ENCODE measurements at places on chromosomes 4 and X.
A peak's percentile ranks its signal among the peaks of the same experiment; 100 is the strongest.

DNA sequence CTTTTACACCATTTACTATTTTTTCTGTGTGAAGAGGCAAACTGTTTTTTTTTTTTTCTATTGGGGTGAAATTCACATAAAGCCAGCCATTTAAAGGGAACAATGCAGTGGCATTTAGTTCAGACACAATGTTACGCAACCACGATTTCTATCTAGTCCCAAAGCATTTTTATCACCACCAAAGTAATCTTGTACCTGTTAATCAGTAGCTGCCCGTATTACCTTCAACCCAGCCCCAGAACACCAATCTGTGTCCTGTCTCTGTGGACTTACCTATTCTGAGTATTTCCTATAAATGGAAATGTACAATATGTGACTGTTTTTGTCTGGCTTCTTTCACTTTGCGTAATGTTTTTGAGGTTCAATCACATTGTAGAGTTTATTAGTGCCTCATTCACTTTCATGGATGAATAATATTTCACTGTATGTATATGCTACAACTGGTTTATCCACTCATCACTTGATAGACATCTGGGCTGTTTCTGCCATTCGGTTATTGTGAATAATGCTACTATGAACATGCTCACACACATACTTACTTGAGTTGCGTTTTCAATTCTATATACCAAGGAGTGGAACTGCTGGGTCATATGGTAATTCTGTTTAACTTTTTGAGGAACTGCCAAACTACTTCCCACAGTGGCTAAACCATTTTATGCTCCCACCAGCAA, 116.2 kb downstream of the CDS1 start:
- DNase-seq, result no peak

DNA sequence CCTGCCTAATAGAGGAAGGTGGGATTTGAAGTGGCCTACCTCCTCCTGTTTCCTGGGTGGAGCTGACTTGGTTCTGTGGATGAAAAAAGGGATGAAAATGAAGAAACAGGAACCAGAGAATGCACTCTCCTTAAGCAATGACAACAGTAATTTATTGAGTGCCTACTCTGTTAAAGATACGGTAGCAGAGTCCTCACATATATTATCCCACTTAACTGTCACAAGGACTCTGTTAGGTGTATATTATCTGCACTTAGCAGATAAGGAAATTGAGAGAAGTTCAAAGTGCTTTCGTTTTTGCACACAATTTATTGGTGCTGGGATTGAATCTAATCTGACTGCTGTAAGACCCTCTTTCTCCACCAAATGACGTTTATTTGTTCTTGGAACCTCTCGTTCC, 301.2 kb downstream of the PACRGL start:
- DNase-seq, result no peak

DNA sequence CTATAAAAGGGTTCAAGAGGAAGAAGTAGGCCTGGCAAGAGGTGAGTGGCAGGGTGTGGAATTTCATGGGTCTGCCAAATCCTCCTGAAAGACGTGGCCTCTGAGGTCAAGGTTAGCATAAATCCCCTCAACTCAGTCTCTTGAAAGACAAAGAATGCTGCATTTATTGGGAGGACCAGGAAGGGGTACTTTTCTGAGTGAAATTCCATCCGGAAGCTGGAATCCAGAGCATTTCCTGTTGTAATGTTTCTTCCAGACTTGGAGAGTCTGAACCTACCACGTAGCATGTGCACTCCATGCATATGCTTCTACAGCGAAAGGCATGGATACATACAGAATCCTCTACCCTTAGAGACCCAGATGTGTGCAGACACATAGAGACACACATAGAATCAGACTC, 13.4 kb upstream of the FGD1 start:
- DNase-seq, result no peak

DNA sequence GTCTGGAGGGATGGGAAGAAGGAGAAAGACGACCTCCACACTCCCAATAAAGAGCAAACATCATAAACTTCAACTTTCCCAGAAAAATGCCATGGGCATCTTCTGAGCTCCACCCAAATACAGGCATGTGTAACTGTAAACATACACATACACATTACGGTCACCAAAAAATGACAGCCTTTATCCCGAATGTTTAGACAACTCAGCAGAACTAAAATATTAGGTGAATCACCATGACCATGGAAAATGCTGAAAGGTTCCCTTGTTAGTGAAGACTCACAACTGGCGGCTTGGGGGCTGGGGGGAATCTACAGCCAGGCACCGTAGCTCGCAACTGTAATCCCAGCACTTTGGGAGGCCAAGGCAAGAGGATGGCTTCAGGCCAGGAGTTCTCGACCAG, 33.0 kb downstream of the PRKX start:
- no peak for DNase-seq

- no peak for DNase-seq
Observed at GRCh38 chrX:20205927-20206708, 60.6 kb downstream of the RPS6KA3 start.

GRCh38 chr4:158833602-158834001, 64.8 kb downstream of the FNIP2 start:
- no peak for DNase-seq

GRCh38 chr4:40881096-40881495, 131.3 kb downstream of the NSUN7 start:
- no peak for DNase-seq

DNA sequence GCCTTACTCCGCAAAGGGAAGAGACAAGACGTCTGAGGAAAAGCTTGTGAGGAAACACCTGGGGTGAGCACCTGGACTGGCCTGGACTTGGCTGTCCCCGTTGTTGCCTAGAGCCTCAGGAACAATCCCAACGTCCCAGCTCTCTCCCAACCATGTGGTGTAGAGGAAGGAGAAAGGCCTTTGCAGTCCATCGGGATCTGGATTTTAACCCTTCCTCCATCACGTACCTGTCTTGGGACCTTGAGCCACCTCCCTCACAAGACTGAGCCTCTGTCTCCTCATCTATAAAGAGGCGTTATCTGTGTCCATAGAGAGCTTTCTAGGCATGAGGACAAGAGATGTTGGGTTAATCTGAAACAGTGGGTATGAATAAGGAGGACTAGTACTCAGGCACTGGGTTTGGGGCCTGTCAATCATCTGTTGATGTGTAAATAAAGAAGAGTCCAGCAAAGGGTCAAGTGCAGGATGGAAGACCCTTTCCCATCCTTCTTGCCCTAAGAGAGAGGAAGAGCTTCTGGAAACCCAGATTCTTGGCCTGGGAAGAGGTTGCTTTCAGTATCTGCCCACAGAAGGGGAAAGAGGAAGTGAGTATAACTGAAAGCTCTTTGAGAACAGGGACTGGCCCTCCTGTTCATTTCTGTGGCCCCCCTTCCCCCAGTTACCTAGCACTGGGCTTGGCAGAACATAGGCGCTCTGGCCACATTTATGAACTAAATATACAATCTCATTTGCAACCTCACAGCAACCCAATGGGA, 137.1 kb downstream of the PJA1 start:
- DNase-seq, result no peak

GRCh38 chr4:181807771-181808170, 435.4 kb upstream of the TENM3 start:
- no peak for DNase-seq

- DNase-seq, result no peak
Observed at GRCh38 chrX:74049126-74049525, 254.9 kb upstream of the ZCCHC13 start.

- DNase-seq, result no peak
Observed at GRCh38 chr4:107603430-107603829, 116.6 kb downstream of the PAPSS1 start.

DNA sequence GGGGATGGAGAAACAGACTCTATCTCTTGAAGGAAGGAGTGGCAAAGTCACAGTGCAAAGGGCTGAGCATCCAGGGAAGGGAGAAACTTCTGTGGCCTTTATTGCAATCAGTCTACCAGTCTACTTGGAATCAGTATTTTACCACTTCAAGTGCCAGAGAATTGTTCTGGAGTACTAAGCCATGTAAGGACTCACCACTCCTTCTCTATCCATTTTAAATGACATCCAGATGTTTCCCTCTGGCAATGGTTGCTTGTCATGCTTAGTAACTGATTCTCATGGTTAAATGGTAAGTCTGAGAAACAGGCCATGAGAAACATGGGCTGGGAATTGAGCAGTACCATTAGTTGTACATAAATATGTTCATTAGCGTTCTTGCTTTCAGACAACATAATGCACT, 21.1 kb upstream of the SMIM10 start:
- no peak for DNase-seq

DNA sequence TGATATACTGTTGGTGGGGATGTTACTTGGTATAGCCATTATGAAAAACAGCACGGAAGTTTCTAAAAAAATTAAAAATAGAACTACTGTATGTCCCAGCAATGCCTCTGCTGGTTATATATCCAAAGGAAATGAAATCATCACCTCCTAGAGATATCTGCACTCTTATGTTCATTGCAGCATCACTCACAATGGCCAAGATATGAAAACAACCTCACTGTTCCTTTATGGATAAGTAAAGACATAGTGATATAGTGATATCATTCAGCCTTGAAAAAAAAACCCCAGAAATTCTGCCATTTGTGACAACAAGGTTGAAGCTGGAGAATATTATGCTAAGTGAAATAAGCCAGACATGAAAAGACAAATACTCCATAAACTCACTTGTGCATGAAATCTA, 543.8 kb upstream of the SLIT2 start:
- DNase-seq, result no peak

- peak; percentile 1 for DNase-seq
Observed at GRCh38 chrX:68894142-68894512, 65.3 kb downstream of the EFNB1 start.

GRCh38 chr4:147576084-147576483, 41.1 kb upstream of the TMEM184C start:
- no peak for DNase-seq

DNA sequence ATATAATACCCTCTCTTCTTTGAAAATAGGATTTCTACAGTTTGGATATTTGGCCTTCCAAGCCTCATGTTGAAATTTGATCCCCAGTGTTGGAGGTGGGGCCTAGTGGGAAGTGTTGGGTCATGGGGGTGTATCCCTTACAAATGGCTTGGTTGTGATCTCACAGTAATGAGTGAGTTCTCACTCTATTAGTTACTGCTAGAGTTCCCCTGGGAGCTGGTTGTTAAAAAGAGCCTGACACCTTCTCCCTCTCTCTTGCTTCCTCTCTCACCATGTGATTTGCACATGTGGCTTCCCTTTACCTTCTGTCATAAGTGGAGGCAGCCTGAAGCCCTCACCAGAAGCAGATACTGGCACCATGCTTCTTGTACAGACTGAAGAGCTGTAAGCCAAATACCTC, 73.9 kb downstream of the HDAC8 start:
- no peak for DNase-seq

DNA sequence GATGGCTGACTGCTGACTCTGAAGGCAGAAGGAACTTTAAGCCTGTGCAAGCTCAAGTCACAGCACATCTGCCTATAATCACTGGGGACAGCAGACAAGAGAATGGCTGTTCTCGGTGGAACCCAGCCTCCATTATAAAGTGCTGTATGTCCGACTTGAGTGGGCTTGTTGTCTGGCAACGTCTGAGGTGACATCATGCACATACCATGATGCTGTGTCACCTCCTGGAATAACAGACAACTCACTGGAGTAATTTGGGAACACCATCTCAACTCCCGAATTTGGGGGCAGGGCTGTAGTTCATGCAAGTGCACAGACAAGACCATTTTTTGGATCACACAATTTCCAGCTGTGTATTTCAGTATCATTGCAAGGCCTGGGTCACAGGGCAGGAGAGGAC, 59.8 kb upstream of the GPM6B start:
- no peak for DNase-seq

GRCh38 chr4:158209825-158210807, at the start of gene TMEM144:
TMEM144 (plus strand) TSS chr4:158210486; CDS start chr4:158212668, 2,182 bp downstream.
- DNase-seq, result peak; percentile 64

DNA sequence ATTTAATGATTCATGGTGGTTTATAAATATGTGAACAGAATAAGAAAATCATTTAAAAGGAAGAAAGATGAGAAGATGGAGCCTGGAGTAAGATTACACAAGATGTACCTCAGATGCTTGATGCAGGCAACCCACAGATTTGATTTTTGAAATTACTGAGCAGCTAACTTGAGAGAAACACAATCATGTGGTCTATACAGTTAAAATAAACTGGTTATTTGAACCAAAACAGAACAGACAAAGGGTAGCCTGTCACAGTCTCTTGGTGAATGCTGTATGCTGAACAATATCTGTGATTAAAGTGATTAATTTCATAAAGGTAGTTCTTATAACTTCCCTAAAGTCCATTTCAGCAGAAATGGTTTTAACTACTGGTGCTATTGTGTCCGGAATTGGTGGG, 4.2 kb downstream of the PI4K2B start:
- no peak for DNase-seq

DNA sequence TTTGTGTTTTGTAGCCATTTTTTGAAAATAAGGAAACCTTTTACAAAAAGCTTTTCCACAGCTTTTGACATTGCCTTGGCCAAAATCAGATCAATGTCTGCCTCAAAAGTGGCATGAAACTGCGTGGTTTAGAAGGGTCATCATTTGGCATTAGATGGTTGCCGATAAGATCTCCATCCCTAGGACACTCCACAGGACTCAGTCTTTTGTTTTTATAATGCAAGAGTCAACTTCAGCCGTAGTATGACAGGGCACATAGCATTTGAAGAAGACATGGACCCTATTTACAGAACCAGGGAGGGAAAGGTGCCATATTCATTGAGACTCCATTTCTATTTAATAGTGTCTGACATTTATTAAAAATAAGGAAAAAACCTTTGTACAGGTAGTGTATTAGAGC, 1.3 kb downstream of the RTL8A start:
- DNase-seq, result no peak

DNA sequence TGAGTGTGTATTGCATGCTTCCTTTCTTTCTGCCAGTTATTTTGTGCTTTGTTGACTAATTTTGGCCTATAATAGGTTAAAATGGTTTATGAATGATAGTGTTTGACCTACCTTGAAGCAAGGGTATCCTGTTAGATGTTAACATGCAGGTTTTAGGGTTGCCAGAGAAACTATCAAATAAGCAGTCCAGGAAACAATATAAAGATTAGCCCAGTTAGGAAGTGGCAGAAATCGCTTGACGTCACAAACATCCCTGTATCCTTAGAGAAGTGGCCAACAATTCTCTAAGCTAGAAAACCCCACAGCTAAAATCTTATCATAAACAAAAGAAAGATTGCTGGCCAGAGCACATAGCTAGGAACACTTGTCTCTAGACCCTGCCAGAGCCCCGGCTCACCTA, 3.8 kb downstream of the NAP1L5 start:
- no peak for DNase-seq

DNA sequence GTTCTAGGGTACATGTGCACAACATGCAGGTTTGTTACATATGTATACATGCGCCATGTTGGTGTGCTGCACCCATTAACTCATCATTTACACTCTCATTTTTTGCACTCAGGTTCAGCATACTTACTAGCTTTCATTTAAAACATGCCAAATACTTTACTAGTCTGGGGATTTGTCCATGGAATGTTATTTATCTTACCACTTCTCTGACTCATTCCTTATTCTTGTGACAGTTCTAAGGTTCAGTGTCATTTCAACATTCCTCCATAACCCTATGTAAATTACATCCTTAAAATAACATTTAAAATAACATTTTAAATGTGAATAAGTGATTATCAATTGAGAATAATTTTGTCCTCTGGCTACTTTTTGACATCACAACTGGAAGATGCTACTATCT, 19.5 kb upstream of the SYTL5 start:
- no peak for DNase-seq

Measured in activated CD4-positive, alpha-beta T cell treated with anti-CD3 and anti-CD28 coated beads, Interleukin-2, amount 50 U/mL, for 48 hours (primary cell).